ENCODE measurements at places on chromosomes 6 and 20.

GRCh38 chr6:122755901-122756300 is 23.6 kb upstream of the FABP7 start:
- no peak for DNase-seq

- no peak for DNase-seq
Measured at GRCh38 chr6:158416883-158417759, 104.9 kb downstream of the TULP4 start.

DNA sequence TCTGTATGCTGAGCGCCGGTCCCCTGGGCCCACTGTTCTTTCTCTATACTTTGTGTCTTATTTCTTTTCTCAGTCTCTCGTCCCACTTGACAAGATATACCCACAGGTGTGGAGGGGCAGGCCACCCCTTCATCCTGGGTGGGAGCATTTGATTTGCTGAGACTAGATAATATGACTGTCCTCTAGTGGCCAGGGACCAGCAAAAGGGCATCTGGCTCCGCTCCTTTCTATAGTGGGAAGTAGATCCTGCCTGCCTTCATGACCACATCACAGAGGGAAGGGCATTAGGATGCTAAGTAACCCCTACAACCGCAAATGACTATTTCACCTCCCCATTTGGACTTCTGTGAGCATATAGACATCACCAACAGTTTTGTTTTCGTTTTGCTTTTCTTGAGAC is 64.5 kb downstream of the TRMT6 start:
- no peak for DNase-seq

GRCh38 chr6:21259660-21260059 is 333.9 kb upstream of the SOX4 start:
- no peak for DNase-seq

- DNase-seq: no peak
Measured at GRCh38 chr6:25743868-25744267, 10.7 kb upstream of the SLC17A4 start.

DNA sequence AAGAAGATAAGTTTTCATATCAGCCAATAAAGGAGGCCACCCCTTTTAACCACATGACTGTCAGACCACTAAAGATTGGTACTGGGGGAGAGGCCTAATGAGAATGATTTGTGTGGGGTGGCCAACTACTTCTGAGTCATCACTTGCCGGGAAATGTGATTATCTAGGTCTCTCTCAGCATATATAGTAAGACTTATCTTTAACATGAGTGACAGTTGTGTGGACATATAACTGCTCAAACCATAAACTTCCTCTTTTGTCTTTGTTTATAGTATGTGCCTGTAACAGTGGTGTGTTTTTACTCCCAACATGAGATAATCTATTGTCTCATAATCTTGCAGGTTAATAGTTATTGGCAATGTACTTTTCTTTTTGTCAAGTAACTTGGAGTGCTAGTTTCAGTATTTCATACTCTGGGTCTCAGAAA is 312.4 kb downstream of the CDKAL1 start:
- DNase-seq: no peak

- DNase-seq: no peak
Measured at GRCh38 chr6:11207199-11207968, 25.1 kb downstream of the NEDD9 start.

GRCh38 chr20:48609491-48609978 is 218.3 kb downstream of the PREX1 start:
- DNase-seq: no peak

- DNase-seq: no peak
Measured at GRCh38 chr6:38234934-38235682, 404.6 kb downstream of the BTBD9 start.

DNA sequence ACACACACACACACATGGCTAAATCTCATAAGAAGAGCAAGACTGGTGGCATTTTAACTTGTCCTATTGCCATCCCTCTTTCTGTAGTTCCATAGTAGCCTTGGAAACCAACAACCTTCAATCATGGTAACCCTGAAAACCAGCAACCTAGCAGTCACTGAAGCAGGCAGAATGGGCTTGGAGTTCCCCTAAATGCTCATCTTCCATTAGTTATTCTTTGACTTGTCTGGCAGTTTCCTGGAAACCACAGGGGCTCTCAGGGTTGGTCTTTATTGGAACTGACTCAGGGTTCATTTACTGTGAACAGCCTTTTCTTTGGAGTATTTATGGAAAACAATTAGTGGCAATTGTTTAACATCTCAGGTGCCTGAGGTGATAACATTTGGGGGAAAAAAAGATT is 19.4 kb upstream of the BRPF3 start:
- no peak for DNase-seq
